CD4-positive, alpha-beta T cell (primary cell): ENCODE measurements at places on chromosomes 6 and 20. TPM values are rescaled to one million over a fixed set of nuclear protein-coding genes. Genes with fewer than 3 reads are reported as not detected.
A peak's percentile ranks its signal among the peaks of the same experiment; 100 is the strongest.

The SOBP gene
- 0.05 TPM for total RNA-seq

The HLA-DRA gene
- 51.0 TPM for total RNA-seq

The PTK7 gene
- 1.6 TPM for total RNA-seq

The ZBTB46 gene
- total RNA-seq, result 0.34 TPM

The ZNF334 gene
- total RNA-seq, result 0.28 TPM

The MRAP2 gene
- total RNA-seq, result not detected

The QRSL1 gene
- 9.3 TPM for total RNA-seq

The MROH8 gene
- total RNA-seq, result 1.2 TPM

The RWDD1 gene
- 60.5 TPM for total RNA-seq

The GLP1R gene
- total RNA-seq, result not detected

The OR2B3 gene
- not detected for total RNA-seq

The IYD gene
- not detected for total RNA-seq

The PDCD2 gene
- 56.9 TPM for total RNA-seq

The ZSCAN23 gene
- total RNA-seq, result 0.78 TPM

The DEFB112 gene
- not detected for total RNA-seq

The PCSK2 gene
- not detected for total RNA-seq

DNA sequence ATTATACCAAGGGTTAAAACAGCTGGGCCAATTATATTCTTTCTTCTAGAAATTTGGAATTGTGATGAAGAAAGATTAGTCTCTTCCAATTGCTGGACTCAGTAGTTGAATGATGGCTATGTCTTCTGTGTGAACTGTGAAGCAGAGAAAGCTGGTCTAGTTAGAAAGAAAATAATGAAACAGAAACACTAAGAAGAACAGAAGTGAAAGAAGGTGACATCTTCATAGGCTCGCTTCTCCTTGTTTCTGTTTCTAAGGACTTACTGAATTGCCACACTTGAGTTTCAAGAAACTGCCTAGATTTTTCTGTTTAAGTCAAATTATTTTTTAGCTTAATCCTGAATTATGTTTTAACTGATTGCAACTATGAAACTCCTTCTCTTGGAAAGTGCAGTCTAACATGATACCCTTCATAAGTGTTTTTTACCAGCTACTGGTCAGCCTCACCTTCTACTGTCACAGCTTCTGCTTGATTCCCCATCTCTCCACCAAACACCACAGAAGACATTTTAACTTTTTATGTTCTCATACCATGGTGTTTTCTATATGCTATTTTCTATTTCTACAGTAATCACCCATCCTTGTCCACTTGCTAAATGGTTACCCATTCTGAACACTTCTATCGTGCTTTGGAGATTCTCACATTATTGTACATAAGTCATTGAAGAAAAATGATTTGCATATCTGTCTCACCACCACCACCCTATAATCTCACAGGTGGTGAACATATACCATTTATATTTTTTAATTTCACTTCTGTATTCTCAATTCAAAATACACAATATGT, 268.8 kb downstream of the GRIK2 start:
- no peaks in the 10 kb centered on the region for H3K4me1 ChIP-seq
- H3K36me3 ChIP-seq, result no peaks in the 10 kb centered on the region
- H3K4me3 ChIP-seq, result no peak overlapping the region
- no peak overlapping the region for H3K27ac ChIP-seq
- no peaks in the 10 kb centered on the region for H3K27me3 ChIP-seq

DNA sequence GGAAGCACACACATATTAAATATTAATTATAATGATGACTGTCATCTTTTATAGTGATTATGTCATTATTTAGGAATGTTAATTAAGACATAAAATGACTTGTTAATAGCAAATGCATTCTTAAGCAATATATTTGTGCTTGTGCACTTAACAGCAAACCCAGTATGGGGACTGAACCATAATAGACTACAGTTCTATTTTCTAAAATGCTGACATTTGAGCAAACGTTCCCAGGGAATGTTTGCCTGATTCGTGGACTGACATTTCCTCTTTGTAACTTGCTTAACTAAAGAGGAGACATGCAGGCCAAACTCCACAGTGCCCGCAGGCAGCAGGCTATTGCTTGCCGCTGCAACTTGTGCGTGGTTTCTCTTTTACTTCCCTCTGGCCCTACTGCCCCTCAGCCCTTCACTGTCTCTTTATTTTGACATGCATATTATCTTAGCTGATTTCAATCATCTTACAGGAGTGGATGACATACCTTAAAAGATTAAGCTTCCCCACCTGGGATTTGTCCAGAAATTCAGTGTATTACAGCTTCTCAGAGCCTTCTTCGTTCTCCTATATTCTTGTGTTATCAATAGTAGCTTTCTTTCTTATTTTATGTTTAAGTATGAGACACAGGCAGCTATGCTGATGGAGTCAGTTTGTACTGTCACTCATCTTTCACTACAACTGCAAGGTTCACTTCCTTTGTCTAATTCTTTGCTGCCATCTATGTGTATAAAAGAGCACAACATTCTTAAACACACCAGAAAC, 141.5 kb downstream of the GMDS start:
- no peaks in the 10 kb centered on the region for H3K36me3 ChIP-seq
- no peak overlapping the region for H3K27ac ChIP-seq
- no peak for DNase-seq
- H3K27me3 ChIP-seq, result no peaks in the 10 kb centered on the region
- no peak overlapping the region for H3K4me3 ChIP-seq

- no peaks in the 10 kb centered on the region for H3K27me3 ChIP-seq
- H3K27ac ChIP-seq, result no peak overlapping the region
- H3K4me3 ChIP-seq, result no peak overlapping the region
- H3K4me1 ChIP-seq, result no peaks in the 10 kb centered on the region
- H3K36me3 ChIP-seq, result no peaks in the 10 kb centered on the region
Observed at GRCh38 chr6:47256361-47256760, 53.3 kb downstream of the TNFRSF21 start.

GRCh38 chr6:14945461-14946185, 300.2 kb upstream of the JARID2 start:
- no peaks in the 10 kb centered on the region for H3K36me3 ChIP-seq
- no peak for DNase-seq
- no peaks in the 10 kb centered on the region for H3K4me1 ChIP-seq
- no peak overlapping the region for H3K27ac ChIP-seq
- H3K27me3 ChIP-seq, result no peaks in the 10 kb centered on the region
- H3K4me3 ChIP-seq, result no peak overlapping the region

- no peaks in the 10 kb centered on the region for H3K36me3 ChIP-seq
- H3K4me1 ChIP-seq, result no peaks in the 10 kb centered on the region
- H3K27ac ChIP-seq, result no peak overlapping the region
- no peak overlapping the region for H3K4me3 ChIP-seq
- no peak for DNase-seq
Observed at GRCh38 chr6:168605964-168606363, 165.0 kb downstream of the SMOC2 start.

GRCh38 chr6:22003287-22003686, 293.5 kb downstream of the PRL start:
- H3K4me1 ChIP-seq, result no peaks in the 10 kb centered on the region
- no peak for DNase-seq
- H3K36me3 ChIP-seq, result no peaks in the 10 kb centered on the region
- H3K27ac ChIP-seq, result no peak overlapping the region

DNA sequence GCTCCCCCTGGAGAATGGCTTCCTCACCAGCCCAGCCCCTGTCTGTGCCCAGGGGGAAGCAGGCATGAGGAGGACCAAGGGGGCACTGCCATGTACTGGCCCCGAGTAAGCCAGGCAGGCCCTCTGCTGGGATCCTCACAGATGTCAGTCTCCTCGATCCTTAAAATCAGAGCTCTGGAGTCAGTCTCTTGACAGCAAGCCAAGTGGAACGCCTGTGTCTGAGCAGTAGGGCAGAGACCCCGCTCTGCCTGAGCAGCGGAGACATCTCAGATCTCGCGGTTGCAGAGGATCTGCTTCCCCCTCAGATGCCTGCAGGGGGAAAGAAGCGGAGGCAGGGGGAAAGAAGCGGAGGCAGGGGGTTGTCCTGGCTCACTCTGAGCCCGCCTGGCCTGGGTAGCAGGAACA, 92.6 kb downstream of the SNX5 start:
- DNase-seq, result no peak
- H3K36me3 ChIP-seq, result no peaks in the 10 kb centered on the region
- peaks cover 11% of the 10 kb centered on the region for H3K4me1 ChIP-seq
- no peak overlapping the region for H3K4me3 ChIP-seq
- H3K27me3 ChIP-seq, result no peaks in the 10 kb centered on the region

- no peak for DNase-seq
- no peak overlapping the region for H3K27ac ChIP-seq
Observed at GRCh38 chr20:48310305-48310704, 517.5 kb downstream of the PREX1 start.

GRCh38 chr6:134123666-134124208, 71.3 kb upstream of the SLC2A12 start:
- no peaks in the 10 kb centered on the region for H3K36me3 ChIP-seq
- DNase-seq, result peak; percentile 8
- no peaks in the 10 kb centered on the region for H3K4me1 ChIP-seq
- H3K27ac ChIP-seq, result no peak overlapping the region
- H3K27me3 ChIP-seq, result no peaks in the 10 kb centered on the region

DNA sequence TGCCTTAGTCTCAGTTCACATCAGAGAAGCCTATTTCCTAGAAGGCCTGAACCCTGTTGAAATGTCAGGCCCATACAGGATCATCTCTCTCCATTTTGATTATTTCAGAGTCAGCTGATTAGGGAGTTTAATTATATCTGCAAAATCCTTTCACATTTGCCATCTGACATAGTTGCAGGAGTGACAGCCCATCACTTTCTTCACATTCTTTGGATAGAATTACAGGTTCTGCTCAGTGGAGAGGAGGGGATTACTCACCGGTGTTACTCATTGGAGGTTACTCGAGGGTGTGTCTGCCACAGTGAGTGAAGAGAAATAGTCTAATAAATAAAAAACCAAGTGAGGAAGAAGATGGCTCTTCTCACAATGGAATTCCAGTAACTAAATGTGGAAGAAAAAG, 216.8 kb downstream of the TMEM242 start:
- DNase-seq, result no peak
- H3K27me3 ChIP-seq, result no peaks in the 10 kb centered on the region
- H3K27ac ChIP-seq, result no peak overlapping the region
- H3K36me3 ChIP-seq, result peaks cover 5% of the 10 kb centered on the region
- no peak overlapping the region for H3K4me3 ChIP-seq

DNA sequence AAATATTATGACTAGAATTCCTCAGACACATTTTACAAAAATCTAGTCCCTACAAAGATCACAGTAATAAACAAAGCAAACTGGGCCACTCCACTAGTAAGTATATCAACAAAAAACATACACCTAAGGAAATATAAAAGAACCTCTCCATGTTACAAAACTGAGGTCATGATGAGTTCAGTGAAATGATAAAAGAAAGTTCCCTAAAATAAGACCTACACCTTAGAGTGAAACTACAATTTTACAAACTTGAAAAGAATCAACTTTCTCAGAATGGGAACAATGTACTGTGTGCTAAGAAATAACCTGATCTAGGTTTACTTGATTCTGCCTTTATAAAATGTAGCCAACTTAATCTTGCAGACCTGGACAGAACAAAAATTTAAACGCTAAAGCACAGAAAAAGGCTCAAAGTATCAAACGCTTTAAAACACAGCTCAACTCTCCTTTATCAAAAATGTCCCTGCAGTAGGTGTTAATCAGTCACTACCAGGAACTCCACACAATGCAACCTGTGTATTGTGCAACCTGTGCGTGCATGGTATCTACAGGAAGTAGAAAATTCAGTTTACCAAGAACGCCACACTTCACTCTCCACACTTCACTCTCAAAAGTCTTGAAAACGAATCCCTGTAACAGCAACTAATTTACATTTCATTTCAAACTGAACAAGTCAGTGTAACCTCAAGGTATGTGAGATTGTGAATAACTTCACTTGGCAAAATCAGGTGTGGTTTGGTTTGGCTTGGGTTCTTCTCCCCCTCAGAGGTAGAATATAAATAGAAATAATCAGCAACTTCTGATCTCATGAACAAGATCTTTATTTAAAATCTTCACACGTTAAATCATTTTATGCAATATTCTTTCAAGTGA, 1.8 kb downstream of the RALGAPA2 start:
- no peaks in the 10 kb centered on the region for H3K27me3 ChIP-seq
- H3K27ac ChIP-seq, result no peak overlapping the region
- H3K4me3 ChIP-seq, result peak overlapping the region; percentile 82
- no peaks in the 10 kb centered on the region for H3K36me3 ChIP-seq

- no peak for DNase-seq
- H3K4me1 ChIP-seq, result no peaks in the 10 kb centered on the region
- no peak overlapping the region for H3K27ac ChIP-seq
- peaks cover 47% of the 10 kb centered on the region for H3K27me3 ChIP-seq
Observed at GRCh38 chr6:101398716-101399615, 5.5 kb downstream of the GRIK2 start.

DNA sequence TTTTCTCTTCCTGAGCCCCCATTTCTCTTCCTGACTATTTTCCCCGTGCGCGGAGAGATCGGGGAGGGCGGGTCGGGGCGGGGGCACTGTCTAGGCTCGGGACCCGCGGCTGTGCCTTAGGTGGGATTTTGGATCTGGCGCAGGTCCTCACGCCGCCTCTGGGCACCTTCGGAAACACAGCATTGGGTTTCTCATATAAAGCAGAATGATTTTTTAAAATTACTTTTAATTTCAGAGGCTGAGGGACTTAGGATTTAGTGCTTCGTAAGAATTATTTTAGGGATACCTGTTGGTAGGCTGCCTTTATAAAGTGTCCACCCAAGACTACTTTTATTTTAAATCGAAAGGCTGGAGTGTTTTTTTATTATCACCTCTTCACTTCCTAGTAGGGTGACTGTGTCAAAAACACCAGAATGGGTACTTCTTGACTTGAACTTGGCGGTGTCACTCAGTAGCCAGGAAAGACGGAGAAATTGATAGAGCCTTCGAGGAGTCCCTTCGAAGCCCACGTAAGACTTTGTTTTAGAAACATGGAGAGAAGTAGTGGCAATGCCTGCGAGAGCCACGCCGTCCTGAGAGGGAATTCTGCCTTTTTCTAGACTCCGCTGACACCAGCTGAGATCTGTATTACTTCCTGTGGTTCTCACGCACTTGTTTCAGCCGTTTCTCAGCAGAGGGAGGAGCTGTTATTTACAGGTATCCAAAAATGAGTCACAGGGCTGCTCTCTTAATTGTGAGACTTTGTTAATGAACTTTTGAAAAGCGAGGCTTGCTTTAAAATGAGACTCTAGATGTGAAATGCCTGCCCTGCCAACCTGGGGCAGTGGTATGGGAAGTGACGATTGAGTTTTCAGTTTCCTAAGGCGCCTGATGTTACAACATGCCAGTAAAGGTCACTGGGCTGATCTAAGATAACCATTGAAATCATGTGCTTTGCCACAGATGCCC, 667 bp downstream of the STX11 start:
- H3K27ac ChIP-seq, result peak overlapping the region; percentile 74
- peak overlapping the region; percentile 78 for H3K4me3 ChIP-seq
- no peaks in the 10 kb centered on the region for H3K27me3 ChIP-seq

- H3K27ac ChIP-seq, result no peak overlapping the region
- no peak for DNase-seq
- H3K36me3 ChIP-seq, result no peaks in the 10 kb centered on the region
- H3K27me3 ChIP-seq, result peaks cover 3% of the 10 kb centered on the region
Observed at GRCh38 chr6:151263967-151264366, 24.2 kb downstream of the AKAP12 start.
